ENCODE measurements at places on chromosomes 6 and 20.

- DNase-seq = peak; percentile 11
Measured at GRCh38 chr20:56957737-56958553, 308.5 kb downstream of the BMP7 start.

- DNase-seq = no peak
Measured at GRCh38 chr6:145036236-145036635, 699.1 kb downstream of the EPM2A start.

- peak; percentile 58 for DNase-seq
Measured at GRCh38 chr6:169099411-169100202, 154.0 kb downstream of the THBS2 start.

DNA sequence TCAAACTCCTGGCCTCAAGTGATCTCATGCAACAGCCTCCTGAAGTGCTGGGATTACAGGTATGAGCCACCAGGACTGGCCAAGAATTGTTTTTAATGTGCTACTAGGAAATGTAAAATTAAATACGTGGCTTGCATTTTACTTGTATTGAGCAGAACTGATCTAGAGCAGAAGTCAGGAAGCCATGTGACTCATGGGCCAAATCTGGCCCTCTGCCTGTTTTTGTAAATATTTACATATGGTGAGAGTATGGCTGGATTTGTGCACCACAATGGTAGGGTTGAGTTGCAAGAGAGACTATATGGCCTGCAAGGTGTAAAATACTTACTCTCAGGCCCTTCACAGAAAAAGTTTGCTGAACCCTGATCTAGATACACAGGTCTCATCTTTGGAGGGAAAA is 75.8 kb downstream of the LAMP5 start:
- peak; percentile 51 for DNase-seq

GRCh38 chr20:34127792-34128191 is 15.7 kb upstream of the EIF2S2 start:
- DNase-seq = no peak

DNA sequence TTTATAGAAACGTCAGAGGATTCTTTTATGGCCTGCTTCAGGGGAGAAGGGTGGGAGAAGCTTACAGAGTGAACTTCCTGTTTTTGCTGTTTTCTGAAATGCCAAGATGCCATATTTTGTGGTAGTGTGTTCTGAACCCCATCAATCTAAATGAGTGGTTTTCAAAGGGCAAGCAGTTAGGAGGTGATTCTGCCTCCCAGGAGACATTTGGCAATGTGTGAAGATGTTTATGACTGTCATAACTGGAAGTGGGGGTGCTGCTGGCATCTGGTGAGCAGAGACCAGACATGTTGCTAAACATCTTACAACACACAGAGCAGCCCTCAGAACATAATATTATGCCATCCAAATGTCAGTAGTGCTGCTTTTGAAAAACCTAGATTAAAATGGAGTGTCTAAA is 6.0 kb upstream of the PRL start:
- DNase-seq = no peak

DNA sequence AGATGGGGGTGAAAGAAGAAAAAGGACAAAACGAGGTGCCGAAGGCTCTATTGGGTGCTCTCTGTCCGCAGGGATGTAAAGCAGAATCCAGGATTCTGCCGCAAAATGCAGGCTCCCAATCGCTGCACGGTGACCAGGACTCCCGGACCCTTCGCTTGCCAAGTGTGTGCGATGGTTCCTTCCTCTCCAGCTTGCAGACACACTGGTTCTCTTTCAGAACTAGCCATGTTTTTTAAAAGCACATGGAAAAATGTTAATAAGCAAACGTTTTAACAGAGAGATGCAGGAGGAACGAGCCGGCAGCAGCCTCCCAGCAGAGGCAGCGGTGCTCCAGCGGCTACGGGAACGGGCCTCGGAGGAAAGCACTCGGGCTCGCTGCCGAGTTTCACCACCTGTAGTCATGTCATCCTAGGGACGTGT is 59.6 kb downstream of the ZNF831 start:
- DNase-seq = no peak

DNA sequence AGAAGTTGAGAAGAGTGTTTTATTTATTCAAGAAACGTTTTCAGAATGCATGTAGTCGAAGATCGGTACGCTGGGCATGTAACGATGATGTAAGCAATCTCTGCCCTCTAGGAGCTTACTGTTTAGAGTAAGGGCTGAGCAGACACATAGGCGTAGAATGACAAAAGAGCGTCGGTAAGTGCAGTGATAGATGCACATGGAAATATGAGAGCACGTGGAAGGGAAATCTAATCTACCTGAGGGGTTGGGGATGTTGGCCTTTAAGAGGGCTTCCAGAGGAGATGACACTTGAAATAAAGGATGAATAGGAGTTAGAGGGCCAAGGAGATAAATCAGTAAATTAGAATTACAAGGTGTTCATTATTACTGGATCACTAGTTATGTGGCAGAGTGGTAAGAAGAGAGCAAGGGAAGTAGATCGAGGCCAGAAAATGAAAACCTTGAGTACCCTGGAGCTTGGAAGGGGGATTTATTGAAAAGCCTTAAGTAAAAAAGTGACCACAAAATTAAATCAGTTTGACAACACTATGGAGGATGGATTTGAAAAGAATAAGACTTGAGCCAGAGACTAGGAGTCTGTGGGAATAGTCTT is 782 bp downstream of the TRMT11 start:
- DNase-seq = peak; percentile 23
